GM23248 (cell line): ENCODE measurements at places on chromosomes 5 and 9. TPM values are rescaled to one million over a fixed set of nuclear protein-coding genes. Genes with fewer than 3 reads are reported as not detected.

The HAVCR1 gene
- not detected in 2 replicates for total RNA-seq

The S1PR3 gene
- 15.8 and 16.9 TPM in 2 replicates for total RNA-seq

The POMT1 gene
- 32.9 and 46.0 TPM in 2 replicates for total RNA-seq

The CNOT6 gene
- 7.7 and 7.8 TPM in 2 replicates for total RNA-seq

GRCh38 chr5:103188436-103188835, 68.3 kb downstream of the PPIP5K2 start:
- H3K27ac ChIP-seq, result no peak overlapping the region
- H3K4me3 ChIP-seq, result no peak overlapping the region
- no peaks in the 10 kb centered on the region for H3K4me1 ChIP-seq
- H3K36me3 ChIP-seq, result peaks cover 50% of the 10 kb centered on the region
- no peak for DNase-seq
- H3K27me3 ChIP-seq, result no peaks in the 10 kb centered on the region

GRCh38 chr5:15439801-15440200, 60.2 kb upstream of the FBXL7 start:
- no peaks in the 10 kb centered on the region for H3K4me1 ChIP-seq
- H3K27ac ChIP-seq, result no peak overlapping the region
- DNase-seq, result no peak
- no peak overlapping the region for H3K4me3 ChIP-seq

- no peak overlapping the region for H3K4me3 ChIP-seq
- H3K36me3 ChIP-seq, result peaks cover 15% of the 10 kb centered on the region; the same call in 1 of the 2 replicates
- no peak overlapping the region for H3K27ac ChIP-seq
- no peaks in the 10 kb centered on the region for H3K27me3 ChIP-seq
- H3K4me1 ChIP-seq, result peaks cover 4% of the 10 kb centered on the region; the same call in 1 of the 2 replicates
These were observed 135.7 kb downstream of the MAN2A1 start for GRCh38 chr5:109825450-109825849.

DNA sequence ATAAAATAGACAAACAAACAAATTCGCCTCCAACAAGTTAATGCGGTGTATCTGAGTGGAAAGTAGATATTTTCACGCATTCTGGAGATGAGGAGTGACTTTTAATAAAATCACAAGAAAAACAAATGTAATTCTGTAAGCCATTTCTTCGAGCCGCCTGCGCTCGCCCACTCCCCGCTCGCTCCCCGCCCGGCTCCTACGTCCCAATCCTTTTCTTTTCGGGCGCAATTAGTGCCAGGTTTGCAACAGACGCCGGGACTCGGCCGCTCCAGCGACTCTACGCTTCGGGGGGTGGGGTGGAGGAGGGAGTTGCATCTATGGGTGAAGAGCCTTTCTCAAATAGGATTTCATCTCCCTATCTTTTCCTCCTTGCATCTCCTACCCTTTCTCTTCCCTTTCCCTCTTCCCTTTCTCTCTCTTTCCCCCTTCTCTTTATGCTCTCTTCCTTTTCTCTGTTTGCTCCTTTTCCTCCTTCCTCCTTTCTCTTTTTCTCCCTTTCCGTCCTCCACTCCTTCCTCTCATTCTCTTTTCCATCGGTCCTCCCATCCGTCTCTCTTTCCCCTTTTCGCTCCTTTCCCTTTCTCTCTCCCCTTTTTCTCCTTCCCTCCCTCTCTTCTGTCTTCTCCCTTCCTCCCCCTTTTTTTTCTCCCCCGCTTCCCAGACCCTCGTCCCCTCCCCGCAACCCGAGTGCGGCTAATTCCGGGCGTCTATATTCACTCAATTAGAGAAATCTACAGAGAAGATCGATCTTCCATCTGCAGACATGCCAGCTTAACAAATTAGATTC, 6.1 kb upstream of the OTP start:
- no peaks in the 10 kb centered on the region for H3K4me1 ChIP-seq
- no peak overlapping the region for H3K27ac ChIP-seq

DNA sequence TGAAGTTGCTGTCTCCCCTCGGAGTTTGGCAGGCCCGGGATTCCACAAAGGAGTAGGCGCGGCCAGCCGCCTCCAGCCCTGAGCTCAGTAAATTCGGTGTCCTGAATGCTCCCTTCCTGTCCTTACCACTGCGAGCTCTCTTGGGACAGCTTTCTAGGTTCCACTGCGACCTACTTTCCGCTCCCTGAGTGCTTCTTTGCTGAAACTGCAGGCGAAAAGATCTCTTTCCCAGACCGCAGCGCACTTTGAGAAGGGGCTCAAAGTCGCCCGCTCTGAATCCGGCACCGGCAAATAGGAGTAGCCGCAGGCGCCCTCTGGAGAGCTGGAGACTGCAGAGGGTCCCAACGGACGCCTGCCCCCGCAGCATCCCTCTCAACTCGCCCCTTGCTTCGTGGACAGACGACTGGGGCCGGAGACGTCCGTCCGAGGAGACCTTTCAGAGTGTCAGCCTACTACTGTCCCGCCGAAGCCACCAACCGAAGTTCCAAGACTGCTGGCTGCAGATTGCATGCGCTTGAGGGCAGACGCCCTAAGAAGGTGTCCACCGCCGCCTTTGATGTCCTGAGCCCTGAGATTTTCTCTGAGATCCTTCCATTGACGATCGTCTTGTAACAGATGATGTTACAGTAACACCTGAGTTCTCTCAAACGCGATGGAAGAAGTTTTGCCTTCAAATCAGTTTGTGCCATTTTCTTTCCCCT, 96.0 kb downstream of the ANXA2R start:
- H3K4me1 ChIP-seq, result peaks cover 14% of the 10 kb centered on the region
- no peak overlapping the region for H3K27ac ChIP-seq
- no peaks in the 10 kb centered on the region for H3K36me3 ChIP-seq
- H3K27me3 ChIP-seq, result no peaks in the 10 kb centered on the region
- peak; percentile 50 for DNase-seq
- H3K4me3 ChIP-seq, result peak overlapping the region; percentile 48

GRCh38 chr9:78028926-78029325, 2.7 kb downstream of the GNAQ start:
- H3K36me3 ChIP-seq, result no peaks in the 10 kb centered on the region
- peak overlapping the region; percentile 90 for H3K4me3 ChIP-seq
- H3K4me1 ChIP-seq, result peaks cover 42% of the 10 kb centered on the region
